ENCODE measurements at places on chromosomes 16 and 17.

DNA sequence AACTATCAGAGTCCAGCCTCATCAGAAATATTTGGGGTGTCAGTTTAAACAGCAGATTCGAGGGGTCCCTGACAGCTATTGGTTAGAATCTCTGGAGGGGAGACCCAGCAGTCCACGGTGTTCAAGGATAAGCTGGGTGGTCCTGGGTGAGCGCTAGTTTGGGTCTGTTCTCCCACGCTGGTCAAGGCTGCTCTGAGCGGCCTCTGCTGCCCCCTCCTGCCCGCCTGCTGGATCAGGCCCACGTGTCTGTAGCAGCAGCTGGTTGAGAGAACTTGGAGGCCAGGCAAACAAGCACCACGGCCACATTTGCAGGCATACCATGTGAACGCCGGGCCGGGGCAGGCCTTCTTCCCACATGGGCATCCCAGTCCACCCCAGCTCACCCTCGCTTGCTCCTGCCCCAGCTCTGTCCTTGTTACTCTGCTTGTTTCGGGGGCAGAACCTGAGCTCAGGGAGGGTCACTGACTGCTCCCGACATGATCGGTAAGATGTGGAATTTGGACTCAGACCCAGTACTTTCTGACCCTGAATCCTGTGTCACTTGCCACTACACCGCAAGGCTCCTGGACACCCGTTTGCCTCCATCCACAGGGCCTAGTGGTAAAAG lies 7.4 kb downstream of the FOXF1 start:
- no peak for DNase-seq

GRCh38 chr17:80730739-80731138 lies 186.1 kb downstream of the RPTOR start:
- no peak for DNase-seq

DNA sequence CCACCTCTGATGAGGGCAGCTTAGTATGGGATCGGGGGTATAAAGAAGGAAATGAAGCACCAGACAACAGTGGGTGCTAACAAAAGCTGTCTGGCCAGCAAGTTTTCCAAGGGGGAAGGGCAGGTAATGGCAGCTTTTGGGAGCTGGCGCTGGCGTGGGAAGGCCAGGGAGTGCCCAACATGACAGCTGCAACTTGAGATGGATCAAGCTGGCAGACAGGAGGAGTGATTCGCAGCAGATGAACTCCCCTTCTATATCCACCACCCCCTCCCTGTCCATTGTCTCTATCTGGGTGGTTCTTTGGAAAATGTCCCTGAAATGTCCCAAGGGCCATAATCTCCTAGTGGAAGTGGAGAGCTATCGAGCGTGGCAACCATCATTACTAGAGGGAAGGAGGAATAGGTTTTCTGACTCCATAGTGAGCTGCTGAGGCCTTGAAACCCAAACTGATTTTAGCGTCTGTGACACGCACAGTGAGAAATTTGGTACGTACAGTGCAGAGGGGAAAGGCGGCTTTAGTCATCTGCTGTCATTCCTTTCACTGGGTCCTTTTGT lies 4.8 kb upstream of the INPP5K start:
- DNase-seq: no peak

- DNase-seq: no peak
Observed at GRCh38 chr17:45825792-45826191, 18.9 kb upstream of the SPPL2C start.

DNA sequence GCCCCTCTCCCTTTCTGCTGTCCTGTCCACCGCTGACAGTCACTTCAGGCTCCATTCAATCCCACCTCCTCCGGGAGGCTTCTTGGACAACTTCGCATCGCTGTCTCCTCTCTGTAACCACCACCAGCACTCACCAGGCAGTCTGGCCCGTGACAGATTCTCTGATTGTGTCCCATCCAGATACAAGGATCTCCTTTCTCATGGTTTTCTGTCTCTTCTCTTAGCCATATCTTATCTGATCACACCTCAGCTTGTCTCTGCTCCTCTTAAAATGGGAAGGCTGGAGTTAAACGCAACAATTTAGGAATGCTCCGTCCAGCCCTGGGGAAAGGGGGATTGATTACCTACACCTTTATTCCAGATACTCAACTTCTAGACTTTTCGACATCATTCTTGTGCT lies 56.9 kb upstream of the ARHGAP44 start:
- DNase-seq: no peak

GRCh38 chr17:81397314-81398175 lies 2.3 kb downstream of the BAHCC1 start:
- DNase-seq: no peak

DNA sequence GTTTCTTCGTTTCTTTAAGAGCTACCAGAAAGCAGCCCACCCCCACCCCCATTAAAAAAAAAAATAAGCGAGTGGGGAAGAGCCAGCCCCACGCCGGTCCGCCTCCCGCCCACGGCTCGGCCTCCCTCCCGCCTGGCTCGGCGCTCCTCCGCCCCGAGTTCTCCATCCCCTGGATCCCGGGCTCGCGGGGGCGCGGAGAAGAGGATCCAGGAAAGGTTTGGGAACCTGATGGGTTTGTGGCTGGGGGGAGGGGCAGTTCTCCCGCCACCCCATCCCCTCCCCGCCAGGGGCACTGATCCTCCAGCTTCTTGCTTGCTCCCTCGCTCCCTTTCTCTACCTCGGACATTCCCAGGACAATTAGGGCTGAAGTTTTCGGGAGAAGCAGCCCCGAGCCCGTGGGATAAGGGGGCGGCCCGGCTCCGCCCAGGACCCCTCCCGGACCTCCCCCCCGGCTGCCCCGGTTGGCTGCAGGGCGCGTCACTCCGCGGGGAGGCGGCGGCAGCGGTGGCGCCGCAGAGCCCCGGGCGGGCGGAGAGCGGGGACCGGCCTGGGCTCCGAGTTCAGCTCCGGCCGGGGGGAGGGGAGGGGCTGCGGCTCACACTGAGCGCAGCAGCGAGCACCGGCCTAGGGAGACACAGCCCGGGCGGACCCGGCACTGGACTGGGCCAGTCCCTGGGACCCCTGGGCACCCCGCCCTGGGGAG lies 1.0 kb upstream of the SALL1 start:
- no peak for DNase-seq

DNA sequence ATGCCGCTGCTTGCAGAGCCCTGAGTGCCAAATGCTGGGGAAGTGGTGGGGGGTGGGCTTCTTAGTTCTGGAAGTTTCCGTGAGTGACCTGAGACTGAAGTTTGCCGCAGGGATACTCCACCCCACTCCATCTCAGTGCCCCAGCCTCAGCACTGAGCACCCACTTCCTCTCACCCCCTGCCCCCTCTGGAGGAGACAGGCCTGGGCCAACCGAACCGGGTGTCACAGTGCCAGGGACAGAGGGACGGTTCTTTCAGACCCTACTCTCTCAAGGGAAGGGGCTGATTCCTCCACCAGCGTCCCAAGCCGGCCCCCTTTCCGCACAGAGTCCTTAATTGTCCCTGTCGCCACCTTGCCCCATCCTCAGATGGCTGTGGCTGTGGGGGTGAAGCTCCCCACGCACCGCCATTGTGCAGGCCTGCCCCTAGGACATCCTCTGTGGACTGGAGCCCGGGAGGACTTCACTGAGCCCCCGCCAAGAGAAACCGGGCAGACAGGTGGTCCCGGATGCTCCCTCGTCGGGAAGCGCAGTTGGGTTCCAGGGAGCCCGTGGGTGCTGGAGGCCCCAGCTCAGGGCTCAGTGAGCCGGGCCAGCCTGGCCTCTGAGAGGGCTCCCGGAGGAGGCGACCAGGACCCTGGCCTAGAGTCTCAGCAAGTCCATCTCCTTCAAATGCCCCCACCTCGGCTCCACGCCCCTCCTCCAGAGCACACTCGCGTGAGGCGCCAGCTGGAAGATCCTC lies 1.6 kb upstream of the KREMEN2 start:
- no peak for DNase-seq

DNA sequence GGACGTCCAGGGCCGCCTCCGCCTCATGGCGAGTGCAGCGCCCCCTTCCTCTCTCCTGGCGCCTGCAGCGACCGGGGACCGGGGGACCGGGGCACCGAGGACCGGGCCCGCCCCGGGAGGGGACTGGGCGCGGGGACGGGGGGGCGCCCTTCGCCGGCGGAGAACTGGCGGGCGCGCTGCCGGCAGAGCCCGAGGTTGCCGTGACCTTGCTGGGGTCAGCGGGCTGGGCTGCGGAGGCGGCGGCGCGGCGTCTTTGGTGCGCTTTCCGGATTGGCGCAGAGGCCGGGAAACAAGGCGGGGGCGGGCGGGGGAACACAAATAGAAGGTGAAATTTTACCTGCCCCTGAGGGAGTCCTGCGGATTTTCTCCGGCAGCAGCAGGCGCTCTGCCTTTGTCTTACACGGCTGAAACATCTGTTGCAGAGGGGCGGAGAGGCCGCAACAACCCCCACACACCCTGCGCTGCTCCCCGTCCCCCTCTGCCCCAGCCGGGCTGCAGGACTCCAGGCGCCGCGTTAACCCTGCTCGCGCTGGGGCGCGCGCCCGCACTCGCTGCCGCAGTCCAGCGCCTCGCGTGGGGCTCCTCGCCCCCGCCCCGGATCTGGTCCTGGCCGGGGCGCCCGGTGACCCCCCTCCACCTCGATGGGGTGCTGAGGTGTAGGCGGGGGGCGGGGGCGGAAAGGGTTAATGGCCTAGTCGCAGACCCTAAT lies 53.5 kb downstream of the SREBF1 start:
- peak; percentile 49 for DNase-seq

DNA sequence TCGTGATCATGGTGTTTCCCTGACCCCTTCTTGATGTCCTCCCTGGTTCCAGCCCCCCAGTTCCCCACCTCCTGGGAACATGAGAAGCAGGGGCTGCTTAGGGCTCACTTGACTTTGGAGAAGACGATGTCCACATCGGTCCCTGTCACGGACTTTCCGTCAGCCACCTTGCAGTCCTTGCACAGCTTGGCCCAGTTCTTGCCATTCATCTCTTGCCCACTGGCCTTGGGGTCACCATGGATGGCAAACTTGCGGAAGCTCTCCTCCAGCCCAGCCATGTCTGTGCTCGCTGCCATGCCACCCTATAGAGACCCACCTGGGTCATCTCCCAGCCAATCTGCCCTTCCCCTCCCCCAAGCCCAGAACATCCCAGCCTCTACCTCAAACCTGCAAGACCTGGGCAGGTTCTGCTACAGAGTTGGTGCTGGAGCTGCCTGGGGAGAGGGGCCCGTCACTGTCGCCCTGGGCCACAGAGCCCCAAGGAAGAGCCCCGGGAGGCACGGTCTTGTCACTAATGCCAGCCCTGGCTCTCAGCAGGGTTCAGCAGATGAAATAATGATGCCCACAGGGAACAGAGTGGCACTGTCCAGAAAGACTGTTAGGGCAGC lies 2.4 kb downstream of the TPPP3 start:
- DNase-seq: no peak

DNA sequence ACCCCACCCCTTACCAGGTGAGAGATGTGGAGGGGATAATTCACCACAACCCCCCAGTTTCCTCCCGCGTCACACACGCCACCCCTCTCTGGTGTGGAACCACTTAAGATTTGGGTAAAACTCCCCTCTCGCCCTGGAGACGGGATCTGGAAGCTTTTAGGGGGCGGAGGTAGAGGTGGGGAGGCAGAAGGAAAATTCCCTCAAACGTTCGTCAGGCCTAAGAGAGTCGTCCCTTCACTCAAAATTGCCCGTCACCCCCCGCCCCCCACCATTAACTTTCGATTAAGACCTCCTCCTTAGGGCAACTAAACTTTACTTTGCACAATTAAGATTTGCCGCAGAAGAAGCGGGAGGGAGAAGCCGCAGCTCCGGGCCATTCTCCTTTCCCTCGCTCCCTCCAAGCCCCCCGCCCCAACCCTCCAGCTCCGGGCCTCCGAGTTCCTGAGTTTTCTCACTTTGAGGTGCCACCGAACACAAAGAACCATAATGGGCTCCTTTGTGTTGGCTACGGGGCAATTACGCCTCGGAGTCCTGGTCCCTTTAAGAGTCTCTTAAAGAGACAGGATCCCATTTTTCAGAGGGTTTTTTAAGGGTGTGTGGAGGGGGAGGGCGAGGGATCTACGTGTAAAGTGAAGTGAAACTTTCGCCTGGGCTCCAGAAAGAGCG lies 985 bp upstream of the FZD2 start:
- no peak for DNase-seq

DNA sequence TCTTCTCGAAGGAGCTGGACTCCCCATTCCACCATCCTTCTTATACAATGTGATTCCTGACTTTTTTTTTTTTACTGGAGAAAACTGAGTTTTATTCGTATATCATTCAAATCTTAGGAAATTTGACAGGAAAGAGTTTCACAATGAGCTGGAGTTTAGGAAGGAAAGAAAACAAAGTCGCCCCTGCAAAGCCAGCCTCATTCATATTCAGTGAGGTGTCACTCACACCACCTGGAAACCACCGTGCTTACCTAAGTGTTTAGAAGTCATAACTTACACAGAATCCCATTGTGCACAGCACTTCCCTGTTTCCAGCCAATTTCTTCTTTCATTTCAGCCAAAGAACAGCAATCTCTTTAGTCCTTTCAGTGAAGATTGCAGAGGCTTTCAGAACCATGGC lies 90.3 kb upstream of the CHMP6 start:
- DNase-seq: no peak

DNA sequence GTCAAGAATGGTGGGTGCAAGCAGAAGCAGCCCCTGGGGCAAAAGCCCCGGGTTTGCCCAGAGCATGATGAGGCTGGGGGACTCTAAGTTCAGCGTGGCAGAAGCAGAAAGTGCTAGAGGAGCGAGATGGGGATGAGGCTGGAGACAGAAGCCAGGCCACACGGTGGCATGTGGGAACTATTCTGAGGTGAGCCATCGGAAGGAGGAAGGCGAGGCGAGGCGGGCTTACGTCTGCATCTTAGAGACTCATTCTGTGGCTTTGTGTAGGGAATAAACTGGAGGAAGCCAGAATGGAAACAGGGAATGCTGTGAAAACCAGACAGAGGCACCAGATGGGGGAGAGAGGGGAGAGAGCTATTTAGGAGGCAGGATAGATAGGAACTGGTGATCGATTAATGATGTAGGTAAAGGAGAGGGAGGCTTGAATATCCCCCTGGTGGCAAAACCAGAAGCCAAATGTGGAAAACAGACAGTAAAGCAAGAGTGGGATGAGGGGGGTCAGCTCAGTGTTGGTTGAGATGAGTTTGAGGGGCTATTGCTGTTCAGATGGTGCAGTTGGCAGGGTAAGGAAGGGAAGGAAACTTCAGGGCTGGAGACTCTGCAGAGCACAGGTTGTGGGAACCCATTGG lies 3.1 kb upstream of the TNFSF13 start:
- DNase-seq: no peak

- no peak for DNase-seq
Observed at GRCh38 chr16:81612351-81613163, 166.5 kb upstream of the PLCG2 start.

DNA sequence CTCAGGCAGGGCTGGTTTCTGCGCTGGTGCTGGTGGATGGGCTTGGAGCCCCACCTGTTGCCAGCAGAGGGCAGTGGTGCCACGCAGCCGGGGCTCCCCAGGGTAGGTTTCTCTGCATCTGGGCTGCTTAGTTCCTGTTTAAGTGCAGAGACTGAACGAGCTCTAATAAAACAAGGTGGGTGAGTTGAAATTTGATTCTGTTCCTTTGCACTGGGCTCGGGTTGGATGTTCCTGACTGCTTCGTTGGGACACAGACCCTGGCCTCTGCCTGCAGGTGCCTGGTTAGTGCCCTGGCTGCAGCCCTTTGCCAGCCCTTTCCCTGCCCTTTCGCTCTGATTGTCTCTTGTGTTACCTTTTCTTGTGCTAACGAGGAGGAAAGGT lies 30.0 kb downstream of the TBCD start:
- peak; percentile 75 for DNase-seq

GRCh38 chr17:75205793-75206163 lies 299 bp downstream of the NUP85 start:
- DNase-seq: no peak
